ENCODE measurements at places on chromosomes 2 and 18.

- DNase-seq = no peak
These were observed 927.8 kb upstream of the NRXN1 start for GRCh38 chr2:51959696-51960095.

- no peak for DNase-seq
These were observed 16.9 kb upstream of the TEX44 start for GRCh38 chr2:231575612-231576256.

- no peak for DNase-seq
These were observed 75.0 kb downstream of the SLC66A2 start for GRCh38 chr18:79876497-79876896.

- DNase-seq = no peak
These were observed 71.3 kb downstream of the TTC27 start for GRCh38 chr2:32699151-32699550.

GRCh38 chr2:224650815-224651439, 65.2 kb downstream of the CCDC195 start:
- DNase-seq = peak; percentile 48

- DNase-seq = no peak
These were observed 121.0 kb downstream of the RBMS1 start for GRCh38 chr2:160372585-160372984.

DNA sequence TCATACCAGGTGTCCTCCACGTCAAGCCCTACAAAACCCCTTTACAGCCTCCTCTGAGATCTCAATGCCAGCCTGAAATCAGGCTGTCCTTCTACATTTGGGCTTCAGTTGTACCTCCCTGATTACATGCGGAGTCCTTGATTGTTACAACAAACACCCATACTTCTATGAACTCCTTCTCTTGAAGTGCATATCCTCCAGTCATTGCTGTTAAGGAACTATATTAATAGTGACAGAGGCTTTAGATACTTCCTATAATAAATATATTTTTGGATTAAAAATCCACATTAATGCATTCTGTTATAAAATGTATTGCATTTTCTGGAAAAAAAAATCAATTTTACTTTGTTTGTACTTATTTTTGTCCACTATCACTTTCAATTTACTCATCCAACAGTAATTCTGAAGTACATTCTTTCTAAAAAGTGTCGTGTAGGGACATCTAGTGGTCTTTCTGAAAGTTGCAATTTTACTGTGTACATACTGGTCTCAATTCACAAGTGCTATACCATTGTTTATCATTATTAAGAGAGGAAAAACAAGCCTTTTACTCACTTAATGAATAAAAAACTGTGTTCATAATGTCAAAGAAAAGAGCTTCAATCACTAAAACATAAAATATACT, 316.4 kb downstream of the DSEL start:
- no peak for DNase-seq

DNA sequence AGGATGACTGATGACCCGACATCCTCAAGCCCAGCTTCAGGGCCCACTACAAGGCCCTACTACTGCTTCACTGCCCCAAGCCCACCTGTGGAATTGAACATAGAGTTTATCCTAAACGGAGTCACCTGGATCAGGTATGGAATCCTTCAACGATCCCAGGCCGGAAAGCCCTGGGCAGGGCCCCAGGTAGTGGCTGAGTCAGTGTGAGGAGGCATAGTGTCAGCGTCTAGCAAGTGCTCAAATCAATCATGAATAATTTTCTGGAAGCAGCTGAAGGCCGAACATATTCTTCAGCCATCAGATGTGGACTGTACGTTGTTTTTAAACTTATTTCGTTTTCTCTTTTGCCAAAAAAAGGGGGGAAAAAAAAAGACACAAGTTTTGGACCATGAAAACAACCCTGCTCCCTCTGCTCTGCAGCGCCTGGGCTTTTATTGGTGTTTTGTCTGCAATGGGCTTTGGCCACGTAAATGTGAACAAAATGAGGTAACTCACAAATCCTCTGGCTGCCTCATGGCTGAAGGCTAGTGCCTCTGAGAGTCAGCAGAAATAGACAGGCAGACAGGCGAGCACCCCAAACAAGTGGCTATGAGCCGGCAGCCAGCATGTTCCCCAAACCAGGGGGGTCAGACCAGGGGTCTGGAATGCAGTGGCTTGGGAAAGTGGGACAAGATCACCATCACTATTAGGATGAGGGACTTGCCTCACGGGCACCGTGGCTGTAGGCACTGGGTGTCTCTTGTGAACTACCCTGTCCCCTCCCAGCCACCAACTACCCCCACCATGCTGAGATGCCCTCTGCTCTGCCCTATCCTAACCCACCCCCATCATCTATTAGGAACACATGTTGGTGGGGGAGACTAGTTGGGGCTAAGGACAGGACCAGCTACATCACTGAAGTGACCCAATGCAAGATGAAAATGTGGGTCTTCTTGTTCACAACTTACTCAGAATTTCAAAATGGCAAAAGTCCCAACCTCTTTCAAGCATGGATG, 51.4 kb downstream of the TTC32 start:
- DNase-seq = no peak

- no peak for DNase-seq
These were observed 199.1 kb upstream of the SLC14A2 start for GRCh38 chr18:45416168-45416567.

- DNase-seq = no peak
These were observed 11.8 kb upstream of the SMIM21 start for GRCh38 chr18:75439348-75439747.

DNA sequence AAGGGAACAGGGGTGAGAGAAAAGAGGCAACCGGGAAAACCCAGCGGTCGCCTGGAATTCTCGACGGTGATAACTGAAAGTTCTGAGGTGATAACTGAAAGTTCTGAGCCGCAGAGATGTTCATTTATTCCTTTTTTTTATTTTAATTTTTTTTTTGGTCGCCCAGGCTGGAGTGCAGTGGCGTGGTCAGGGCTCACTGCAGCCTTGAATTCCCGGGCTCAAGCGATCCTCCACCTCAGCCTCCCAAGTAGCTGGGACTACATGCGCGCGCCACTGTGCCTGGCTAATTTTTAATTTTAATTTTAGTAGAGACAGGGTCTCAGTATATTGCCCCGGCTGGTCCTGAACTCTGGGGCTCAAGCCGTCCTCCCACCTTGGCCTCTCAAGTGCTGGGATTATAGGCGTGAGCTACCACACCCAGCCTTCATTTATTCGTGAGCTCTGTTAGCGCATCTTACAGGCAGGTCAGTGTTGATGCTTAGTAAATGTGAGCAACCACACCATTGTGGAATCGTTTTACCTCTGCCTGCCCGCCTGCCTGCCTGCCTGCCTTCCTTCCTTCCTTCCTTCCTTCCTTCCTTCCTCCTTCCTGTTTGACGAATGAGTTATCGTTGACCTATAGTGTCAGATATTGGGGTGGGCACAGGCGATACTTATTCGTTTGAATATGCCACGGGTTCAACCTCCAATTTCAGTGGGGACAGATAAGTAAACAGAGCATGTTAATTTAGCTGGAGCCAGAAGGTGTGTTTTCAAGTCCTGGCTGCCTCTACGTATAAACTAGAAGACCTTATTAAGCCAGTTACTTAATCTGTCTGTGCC, 557 bp upstream of the E2F6 start:
- no peak for DNase-seq

DNA sequence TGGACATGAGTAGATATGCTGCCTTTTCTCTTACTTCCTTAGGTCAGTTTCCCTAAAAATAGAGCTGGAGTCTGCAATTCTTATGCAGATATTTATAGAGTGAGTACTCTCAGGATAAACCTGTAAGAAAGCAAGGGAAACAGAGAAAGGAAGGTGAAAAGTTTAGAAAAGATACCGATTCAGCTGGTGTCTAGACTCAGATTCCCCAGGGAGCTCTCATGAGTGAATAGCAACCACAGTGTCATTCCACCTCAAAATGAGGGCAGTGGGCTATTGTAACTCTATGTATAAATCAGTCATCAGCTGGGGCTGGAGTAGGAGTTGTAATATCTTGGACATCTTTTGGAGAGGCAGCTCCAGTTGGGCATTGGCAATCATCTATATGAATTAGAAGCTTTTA, 1485.1 kb upstream of the TMEFF2 start:
- no peak for DNase-seq

- DNase-seq = no peak
These were observed 9.9 kb upstream of the AOX1 start for GRCh38 chr2:200575957-200576356.

- no peak for DNase-seq
These were observed 12.6 kb downstream of the RTP5 start for GRCh38 chr2:241882091-241882625.

DNA sequence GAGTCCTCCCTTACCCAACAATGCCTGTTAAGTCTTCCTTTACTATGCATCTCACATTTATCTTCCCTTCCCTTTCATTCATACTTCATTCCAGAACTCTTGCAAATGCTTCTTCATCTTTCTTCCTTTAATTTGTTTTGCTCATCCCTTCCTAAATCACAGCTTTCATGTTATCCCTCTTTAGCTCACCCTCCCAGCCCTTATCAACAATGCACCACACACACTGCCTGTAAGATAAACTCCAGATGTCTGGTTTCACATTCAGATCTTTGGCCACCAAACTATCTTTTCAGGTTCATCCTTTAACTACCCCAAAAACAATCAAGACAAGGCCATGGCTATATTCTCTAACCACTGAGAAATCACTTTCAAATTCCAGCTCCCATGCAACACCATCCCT, 3.4 kb downstream of the CCDC93 start:
- no peak for DNase-seq

GRCh38 chr2:189465076-189465475, 23.8 kb downstream of the WDR75 start:
- no peak for DNase-seq

GRCh38 chr2:16281451-16282335, 341.3 kb downstream of the MYCN start:
- DNase-seq = no peak

GRCh38 chr2:85237849-85238565, 89.8 kb downstream of the TGOLN2 start:
- no peak for DNase-seq

GRCh38 chr2:220365023-220365422, 737.6 kb downstream of the SLC4A3 start:
- DNase-seq = no peak

GRCh38 chr2:143521396-143521795, 392.2 kb downstream of the ARHGAP15 start:
- DNase-seq = no peak

GRCh38 chr2:137220438-137220993, 455.2 kb downstream of the THSD7B start:
- DNase-seq = no peak

GRCh38 chr18:43393174-43393573, 115.9 kb upstream of the SYT4 start:
- no peak for DNase-seq

DNA sequence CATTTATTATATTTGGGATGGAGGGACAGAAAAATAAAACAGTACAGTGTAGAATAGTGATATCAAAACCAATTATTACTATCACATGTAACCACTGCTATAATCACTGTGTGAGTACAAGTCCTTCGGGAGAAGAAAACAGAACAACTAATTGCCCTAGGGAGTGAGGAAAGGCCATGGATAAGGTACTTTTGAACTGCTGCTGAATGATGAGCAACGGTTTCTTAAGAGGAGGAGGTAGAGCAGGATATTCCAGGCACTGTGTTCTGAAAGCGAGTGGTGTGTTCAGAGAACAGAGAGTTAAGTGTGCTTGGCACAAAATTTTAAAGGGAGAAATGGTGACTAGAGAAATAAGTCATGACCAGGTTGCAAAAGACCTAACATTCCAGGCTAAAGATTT, 134.2 kb downstream of the CALCRL start:
- DNase-seq = no peak

- no peak for DNase-seq
These were observed 81.5 kb downstream of the DYSF start for GRCh38 chr2:71534826-71535225.

- DNase-seq = no peak
These were observed 176.2 kb downstream of the RDH14 start for GRCh38 chr2:18384242-18384641.

DNA sequence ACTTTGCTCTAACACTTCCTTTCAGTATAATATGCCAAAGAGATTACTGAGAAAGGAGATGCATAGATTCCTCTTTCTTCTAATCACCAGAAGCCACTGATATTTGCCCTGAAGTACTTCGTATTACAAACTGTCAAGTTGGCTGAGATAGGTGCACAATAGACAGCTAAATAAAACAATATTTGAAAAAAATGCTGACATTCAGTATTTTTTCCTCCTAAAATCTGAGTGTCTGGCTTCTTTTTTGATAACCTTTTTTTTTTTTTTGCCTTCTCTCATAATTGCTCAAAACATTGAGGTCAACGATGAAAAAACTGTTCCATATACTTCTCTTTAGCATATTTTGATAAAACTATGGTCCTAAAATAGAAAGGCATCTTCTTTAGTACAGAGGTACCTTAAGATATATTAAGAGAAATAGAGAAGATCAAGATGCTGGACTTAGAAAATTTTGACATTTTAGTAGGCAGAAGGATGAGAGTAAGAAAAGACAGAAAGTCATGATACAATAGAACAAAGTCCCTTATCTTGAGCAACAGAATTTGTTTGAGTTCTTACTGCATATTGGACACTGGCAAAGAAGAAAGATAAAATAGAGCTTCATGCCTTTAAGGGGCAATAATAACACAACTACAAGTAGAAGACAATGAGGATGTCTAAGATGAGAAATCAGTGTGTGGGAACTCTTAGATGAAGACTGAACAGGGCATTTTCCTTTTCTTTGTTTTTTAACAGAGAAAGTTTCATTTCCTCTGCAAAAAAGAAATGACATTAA, 220.7 kb downstream of the PTH2R start:
- no peak for DNase-seq

- DNase-seq = no peak
These were observed 64.0 kb downstream of the AAK1 start for GRCh38 chr2:69579536-69579935.

DNA sequence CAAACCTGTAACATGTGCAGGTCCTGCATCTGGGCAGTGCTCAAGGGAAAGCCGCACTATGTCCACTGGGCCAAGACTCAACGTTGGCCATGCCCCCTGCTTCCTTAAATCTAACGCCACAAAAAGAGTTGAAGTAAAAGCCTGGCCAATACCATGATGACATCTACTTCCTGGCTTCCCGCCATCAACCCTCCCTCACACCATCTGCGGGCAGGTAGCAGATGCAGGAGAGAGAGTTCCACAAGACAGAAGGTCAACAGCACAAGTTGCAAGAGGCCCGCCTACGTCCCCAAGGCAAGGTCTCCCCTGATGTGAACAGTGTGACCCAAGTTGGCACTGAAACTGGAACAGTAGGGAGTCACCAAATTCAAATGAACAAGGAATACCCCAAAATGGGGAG, 48.4 kb downstream of the ABCG8 start:
- no peak for DNase-seq

DNA sequence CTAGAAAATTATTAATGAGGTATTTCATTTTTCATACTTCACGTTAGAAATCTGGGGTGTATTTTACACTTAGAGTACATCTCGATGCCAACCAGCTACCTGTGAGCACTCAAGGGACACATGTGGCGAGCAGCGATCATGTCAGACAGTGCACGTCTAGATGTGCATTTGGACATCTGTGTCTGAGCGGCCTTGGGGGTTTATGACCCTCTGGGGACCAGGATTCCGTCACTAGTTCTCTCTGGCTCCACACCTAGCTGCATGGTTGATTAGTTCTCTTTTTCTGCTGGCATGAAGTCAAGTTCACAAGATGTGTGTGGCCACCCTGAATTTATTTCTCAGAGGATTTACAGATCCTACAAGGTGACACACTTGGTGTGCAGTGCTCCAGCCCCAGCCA, 192.2 kb downstream of the TSN start:
- no peak for DNase-seq
